ENCODE measurements at places on chromosomes 7 and 10. TPM values are rescaled to one million over a fixed set of nuclear protein-coding genes. Genes with fewer than 3 reads are reported as not detected.

GRCh38 chr7:155206318-155207020 lies 91.2 kb upstream of the INSIG1 start:
- ATAC-seq: peak; percentile 52

The HMX2 gene
- total RNA-seq: 0.54 TPM

DNA sequence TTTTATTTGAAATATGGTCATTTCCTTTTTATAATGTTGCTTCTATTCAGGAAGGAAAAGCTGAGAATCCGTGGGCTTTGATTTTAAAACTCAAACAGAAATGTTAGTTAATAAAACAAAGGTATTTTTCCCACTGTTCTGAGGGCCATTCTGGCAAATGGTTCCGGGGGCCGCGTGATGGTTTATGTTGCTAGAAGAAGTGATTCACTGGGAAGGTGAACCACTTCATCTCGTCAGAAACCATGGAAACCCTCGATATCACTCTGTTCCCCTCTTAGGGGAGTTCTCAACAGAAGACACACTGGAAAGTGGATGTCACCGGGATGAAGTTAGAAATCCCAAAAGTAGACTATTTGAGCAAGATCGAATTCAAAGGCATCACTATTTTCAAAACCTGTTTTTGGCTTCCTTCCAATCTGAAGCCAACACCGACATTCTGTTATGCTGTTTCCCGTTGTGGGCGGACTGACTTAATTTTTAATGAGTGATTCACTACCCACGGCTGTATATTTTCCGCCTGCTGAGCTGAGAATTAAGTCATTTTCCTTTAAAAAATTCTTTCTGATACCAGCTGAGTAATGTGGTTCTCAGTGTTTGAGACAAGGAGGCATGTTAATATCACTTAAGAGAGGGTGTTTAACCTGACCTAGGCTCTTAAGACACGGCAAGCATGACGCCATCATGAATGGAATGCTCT lies 84.1 kb downstream of the PTPRE start:
- peak; percentile 27 for ATAC-seq

DNA sequence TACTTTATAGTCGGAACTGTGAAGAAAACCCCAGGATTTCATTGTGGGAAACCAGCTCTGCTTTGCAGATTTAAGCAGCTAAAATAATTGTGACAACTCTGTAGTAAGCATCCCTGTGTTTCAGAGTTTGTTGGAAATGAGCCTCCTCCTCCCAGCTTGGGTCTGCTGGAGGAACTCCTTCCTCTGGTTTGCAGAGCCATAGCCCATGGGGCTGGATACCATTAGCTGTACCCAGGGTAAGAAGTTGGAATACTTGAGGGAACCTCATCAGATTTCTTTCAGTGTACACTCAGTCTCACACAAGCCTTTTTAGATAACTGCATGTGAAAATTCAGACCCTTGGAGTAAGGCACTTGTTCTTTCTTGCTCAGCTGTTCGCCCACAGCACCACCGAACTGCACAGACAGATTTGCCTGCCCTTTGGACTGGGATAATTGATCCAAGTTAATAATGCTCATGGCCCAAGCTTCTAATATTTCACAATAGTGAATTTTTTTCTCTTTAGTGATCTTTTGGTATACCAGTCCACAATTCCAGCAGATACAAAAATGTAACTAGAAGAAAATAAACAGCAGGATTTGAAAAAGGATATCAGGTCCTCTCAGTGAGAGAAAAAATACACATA lies 467.4 kb upstream of the FZD8 start:
- ATAC-seq: no peak

DNA sequence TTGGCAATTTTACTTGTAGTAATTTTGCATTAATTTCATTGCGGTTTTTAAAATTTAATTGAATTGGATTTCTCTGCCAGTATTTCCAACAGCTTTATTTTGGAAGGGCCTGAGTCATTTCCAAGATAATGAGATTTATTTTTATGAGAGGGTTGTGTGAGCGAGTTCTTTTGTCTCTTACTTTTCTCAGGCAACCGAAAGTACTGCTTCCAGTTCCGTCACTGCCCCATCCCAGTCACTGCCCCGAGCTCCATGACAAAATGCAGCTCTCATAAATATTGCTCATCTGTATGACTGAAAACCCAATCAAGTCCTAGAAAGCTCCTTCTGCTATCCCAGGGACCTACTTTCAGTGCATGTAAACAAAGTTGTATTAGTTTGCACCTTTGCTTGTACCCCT lies 468.4 kb upstream of the SEMA3D start:
- ATAC-seq: no peak

The ZP3 gene
- 2.9 TPM for total RNA-seq

Measured in motor neuron (in vitro differentiated cells).